Posterior cingulate gyrus (tissue), 11 donors: ENCODE measurements at places on chromosomes 13 and 19.

GRCh38 chr13:22061371-22061805 lies 390.5 kb downstream of the FGF9 start:
- DNase-seq = no peak

- DNase-seq = no peak
Observed at GRCh38 chr13:76634431-76635191, 251.6 kb downstream of the KCTD12 start.

GRCh38 chr19:30393046-30393445 lies 20.9 kb downstream of the ZNF536 start:
- no peak for DNase-seq

DNA sequence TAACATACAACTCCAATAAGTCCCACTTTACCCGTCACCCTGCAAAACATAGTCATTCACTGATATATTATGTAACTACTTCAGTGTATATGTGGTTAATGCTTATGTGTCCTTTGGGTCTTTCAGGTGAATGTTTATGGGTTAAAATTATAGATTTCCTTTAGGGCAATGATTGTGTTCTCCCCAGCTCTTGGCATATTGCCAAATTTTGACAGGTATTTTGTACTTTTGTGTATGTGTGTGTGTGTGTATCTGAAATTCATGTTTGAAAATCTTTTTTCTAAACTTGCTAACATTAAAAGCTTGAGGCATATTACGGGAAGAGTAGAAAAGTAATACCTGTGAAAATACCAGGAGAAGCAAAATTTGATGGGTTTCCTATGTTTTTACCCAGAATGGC lies 8.2 kb downstream of the CDK8 start:
- no peak for DNase-seq

GRCh38 chr19:57803594-57804325 lies 11.0 kb downstream of the ZNF552 start:
- no peak for DNase-seq

- DNase-seq = peak; percentile 73
Observed at GRCh38 chr13:47841151-47841550, 159.9 kb downstream of the SUCLA2 start.

GRCh38 chr19:33551676-33552075 lies 30.1 kb upstream of the PEPD start:
- no peak for DNase-seq

DNA sequence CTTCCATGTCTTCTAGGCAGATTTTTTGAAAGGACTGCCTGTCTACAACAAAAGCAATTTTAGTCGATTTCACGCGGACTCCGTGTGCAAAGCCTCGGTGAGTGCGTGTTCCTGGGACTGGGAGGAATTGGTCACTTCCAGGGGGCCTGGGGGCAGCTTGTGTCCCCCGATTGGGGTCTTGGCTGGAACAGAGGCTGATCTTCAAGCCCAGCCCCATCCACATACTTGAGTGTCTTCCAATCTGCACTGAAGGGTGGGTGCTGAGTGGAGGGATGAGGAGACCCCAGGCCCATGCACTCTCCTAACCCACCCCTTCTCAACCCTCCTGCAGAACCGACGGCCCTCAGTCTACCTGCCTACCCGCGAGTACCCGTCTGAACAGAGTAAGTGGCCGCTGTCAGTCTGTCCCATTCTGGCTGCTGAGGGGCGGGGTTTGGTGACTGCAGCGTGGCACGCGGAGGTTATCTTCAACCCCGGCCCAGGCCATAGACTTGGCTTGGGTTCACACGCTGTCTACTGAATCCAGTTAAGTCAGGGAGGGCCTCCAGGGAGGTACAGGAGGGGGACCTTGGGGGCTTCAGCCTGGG lies 4.7 kb downstream of the DDA1 start:
- no peak for DNase-seq

GRCh38 chr13:36795463-36795862 lies 23.6 kb upstream of the RFXAP start:
- DNase-seq = no peak

DNA sequence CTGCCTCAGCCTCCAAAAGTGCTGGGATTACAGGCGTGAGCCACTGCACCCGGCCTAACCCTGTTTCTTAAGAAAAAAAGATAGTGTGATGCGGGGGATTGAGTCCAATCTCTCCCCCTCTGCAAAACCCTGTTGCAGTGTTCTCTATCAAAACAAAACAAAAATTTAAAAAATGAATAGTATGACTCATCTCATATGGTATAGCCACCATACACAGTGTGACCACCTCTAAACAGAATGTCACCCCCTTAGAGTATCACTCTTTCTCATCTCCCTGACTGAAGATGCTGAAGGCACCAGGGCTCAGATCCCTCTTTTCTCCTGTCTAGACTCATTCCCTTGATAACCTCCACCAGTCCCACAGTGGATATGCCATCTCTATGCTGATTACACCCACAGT lies 6.8 kb upstream of the ERF start:
- no peak for DNase-seq

DNA sequence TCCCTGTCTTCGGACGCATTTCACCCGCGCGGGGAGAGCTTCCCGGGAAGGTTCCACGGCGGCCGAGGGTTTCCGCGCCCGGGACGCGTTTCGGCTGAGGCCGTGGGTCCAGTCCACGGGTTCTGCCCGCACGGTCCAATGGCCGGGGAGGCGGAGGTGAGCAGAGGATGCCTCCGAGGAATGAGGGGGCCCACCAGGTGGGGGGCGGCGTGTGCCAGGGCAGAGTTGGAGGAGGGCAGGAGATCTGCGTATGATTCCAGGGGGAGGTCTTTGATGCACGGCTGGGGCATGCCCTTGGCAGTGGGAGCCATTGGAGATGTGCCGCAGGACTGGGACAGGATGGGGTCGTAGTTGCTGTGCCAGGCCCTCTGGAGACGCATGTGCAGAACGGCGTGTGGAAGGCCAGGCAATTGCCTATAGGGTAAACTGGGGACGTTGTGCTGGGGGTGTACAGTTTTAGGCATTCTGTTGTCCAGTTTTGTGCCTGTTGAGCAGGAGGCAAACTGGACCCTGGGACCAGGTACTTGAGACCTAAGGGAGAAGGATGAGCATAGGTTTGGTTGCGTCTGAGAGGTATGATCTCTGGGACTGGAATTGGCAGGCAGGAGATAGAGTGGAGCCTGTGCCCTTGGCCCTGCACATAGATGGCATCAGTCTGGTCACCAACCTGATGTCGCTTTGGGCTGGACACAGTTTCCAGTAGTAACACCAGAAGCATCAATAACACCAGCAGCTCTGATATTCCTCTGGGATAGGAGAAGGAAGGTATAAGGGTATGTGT lies 751 bp downstream of the ZNF584 start:
- DNase-seq = no peak

DNA sequence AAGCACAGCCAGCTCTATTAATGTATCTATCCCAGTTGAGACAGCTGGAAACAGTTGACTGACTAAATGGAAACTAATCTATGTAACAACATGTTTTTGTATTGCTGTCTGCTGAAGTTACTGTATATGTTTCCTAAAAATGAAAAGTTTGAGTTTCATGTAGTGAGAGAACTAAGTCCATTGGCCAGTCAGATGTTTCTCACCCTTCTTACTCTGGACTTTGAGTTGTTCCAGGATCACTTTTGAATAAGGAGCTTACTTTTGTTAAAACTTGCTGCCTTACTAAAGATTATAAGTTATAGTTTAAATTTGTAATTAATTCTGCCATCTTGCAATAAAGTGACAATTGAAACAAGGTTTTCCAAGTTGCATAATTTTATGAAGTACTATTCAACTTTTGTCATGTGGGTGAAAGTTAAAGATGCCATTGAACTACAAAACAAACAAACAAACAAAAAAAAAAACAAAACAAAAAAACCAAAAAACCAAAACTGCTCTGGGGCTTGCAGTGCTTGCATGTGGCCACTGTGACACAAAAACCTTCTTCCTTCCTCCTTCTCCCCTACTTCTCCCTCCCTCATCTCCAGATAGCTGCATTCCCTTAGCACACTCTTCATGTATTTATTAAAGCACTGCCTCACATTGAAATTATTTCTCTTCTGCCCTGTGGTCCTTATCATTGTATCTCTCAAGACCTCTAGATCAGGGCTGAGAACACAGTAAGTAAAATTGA lies 15.3 kb downstream of the WDFY2 start:
- DNase-seq = no peak

DNA sequence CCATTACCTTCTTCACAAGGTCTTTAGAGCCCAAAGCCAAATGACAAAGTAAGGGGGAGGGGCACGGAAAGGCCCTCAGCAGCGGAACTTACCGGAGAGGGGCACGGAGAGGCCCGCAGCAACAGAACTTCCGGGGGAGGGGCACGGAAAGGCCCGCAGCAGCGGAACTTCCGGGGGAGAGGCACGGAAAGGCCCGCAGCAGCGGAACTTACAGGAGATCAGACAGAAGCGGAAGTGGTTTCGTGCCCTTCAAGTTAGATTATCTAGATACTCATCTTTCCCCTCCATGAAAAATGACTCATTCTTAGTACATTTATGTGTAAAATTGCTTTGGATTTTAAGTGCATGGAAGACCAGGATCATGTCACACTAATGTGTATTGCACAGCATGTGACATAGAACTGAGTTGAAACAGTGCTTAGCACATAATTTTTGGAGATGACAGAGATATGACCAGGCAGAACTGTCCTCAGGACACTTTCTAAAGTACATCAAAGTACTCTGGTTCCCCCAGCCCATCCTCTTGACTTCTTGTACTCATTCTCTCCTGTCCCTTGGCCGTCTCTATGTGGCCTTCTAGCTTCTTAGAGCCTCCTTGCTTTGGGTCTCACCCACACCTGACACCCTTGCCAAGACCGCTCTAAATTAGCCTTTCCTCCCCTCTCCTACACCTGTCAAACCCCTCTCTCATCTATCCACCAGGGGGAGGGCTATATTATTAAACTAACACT lies 25.7 kb upstream of the TPTE2 start:
- peak; percentile 33 for DNase-seq
